Esophagus squamous epithelium (tissue), 5 donors: ENCODE measurements at places on chromosomes 2 and 18.

DNA sequence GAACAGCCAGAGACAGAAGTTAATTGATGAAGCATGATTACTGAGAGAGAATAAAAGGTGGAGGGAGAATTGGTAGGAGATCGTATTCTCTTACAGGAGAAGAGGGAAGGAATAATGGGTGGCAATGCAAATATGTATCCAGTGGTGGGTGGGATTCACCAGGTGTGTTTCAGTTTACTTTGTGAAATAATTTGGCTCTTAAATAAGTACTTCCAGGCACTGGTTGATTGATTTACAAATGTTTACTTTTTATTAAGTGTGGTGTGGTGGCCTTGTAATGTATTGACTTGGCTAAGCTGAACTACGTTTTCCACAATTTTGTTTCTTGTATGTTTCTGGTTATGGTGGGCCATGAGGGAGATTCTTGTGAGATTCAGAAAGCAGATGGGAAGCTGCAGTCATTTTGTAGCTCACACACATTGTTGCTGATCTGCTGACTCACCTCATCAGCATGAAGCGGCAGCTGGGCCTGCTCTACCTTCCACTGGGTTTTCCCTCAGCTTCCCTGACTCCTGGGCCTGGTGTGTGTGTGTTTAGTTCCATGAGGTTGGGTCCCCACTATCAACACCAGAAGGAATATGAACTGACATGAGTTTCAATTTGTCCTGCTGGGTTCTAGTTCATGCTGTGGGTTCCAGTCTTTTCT lies 32.6 kb downstream of the MYL12B start:
- no peak for DNase-seq

GRCh38 chr2:85699325-85699724 lies 5.2 kb downstream of the GNLY start:
- DNase-seq: no peak

DNA sequence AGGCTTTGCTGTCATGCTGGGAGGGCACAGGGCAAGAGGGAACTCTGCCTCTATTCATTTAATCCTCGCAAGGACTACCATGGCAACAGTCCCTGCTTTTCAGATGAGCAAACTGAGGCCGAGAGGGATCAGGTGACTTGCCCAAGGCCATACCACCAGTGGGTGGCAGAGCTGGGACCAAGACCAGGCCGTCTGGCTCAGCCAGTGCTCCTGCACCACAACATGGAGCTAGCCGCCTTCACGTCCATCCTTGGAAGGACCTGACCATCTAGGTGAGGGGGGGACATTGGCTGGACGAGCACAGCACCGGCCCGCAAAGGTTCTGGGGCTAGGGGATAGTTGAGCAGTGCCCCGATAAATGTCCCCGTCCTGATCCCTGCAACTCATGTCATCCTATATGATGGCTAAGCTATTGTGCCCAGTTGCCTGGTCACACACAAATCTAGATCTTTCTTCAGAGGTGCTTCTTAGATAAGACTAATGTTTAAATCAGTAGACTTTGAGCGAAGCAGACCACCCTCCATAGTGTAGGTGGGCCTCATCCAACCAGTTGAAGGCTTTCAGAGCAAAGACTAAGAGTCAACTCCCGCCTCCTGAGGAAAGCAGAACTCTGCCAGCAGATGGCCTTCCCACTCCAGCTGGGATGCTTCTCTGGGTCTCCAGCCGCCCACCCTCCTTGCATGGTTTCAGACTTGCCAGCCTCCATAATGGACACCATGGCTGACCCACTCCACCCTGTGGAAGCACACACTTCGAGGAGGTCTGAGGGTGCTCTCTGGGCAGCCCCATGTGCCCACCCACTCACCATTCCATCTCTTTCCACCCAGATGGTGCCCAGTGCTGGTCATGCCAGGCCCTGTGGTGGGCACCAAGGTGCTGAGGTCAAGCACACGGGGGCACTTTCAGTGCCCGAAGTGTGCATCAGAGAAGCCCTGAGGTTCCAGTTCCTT lies 214.8 kb upstream of the RAB6C start:
- DNase-seq: no peak

DNA sequence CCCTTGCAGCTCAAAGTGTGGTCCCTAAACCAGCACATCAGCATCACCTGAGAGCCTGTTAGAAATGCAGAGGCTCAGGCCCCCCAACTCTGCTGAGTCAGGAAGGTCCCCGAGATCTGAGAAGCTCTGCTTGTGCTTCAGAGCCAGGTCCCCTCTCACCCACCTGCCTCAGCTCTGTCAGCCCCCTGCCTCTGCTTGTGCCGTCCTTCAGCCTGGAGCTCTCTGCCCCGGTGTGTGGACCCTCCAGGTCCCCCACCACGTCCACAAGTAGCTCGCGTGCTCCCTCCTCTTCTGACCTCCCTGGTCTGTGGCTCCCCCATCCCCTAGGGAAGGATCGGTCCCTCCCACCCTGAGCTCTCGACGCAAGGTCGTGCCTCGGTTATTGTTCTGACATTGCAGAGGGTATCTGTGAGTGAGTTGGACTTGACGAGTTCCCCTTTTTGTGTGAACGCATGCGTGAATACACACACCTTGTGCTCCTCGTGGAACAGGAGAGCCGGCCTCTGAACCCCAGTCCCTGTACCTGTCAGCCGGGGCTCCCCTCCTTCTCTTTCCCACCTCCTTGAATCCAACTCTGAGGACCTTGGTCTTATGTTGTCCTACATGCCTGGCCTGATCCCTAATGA lies 75.5 kb upstream of the TAF1B start:
- DNase-seq: no peak
